NAMALWA (cell line): ENCODE measurements at places on chromosomes 6 and 20.

DNA sequence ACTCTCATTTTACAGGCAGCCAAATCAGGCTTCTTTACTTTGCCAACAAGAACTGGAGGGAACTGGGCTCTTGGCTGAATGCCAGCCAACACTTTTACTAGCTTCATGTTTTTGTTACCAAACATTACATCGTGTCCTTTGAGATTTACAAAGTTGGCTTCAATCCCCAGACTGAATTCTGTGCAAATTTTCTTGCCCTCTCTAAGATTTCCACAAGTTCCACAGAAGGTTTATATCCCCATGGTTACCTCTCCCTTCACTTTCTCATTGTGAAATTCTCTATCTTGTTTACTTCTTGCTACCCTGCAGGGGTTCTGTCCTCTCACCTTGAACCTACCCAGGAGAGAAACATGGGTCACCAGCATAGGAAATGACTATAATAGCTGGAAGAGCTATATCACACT is 37.6 kb upstream of the PLCB1 start:
- no peak for DNase-seq

DNA sequence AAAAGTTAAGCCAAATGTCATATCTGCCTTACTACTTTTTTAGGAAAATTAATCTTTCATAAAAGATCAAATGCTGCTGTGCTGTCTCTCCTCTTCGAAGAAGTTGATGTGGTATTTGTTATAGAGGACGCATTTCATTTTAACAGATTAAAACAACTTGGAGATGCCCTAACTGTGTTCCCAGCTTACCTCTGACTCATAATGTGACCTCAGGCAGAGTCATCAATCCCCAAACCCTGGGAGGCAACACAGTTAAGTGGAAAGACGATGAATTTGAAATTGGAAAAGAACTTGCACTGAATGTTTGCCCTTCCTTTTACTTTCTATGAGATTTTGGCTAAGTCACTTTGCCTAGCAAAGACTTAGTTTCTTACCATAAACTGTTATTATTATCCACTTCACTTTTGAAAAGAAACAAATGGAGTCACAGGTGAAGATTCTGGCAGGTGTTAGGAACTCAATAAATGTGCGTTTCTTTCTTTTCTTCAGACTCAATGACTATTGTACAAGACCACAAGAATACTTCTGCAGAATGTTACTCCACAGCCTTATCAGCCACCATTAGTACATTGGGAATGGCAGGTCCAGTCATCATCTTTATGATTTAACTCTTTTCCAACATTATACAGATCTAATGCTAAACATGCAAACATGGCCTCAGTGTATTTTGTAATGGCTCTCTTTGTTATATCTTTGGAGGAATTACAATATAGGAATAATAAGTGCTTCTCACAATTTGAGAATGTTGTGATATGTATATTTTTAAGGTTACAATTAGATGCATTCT is 102.6 kb downstream of the COL21A1 start:
- no peak for DNase-seq

DNA sequence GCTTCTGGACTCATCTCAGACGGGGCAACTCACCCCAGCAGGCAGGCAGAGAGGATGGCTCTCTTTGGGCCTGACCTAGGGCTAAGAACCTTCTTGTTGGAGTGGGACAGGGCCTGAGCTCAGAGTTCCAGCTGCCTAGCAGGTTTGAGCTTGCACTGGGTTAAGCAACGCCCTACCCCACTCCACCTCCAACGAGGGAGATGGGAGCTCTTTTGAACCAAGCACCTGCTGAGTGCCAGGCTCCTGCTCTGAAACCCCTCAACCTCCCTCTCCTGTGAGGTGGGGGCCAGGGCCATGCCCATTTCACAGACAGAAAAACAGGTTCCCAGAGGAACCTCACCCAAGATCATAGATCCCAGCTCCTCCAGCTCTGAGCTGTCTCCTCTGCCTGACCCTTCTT is 54.3 kb downstream of the SNAI1 start:
- DNase-seq, result no peak

DNA sequence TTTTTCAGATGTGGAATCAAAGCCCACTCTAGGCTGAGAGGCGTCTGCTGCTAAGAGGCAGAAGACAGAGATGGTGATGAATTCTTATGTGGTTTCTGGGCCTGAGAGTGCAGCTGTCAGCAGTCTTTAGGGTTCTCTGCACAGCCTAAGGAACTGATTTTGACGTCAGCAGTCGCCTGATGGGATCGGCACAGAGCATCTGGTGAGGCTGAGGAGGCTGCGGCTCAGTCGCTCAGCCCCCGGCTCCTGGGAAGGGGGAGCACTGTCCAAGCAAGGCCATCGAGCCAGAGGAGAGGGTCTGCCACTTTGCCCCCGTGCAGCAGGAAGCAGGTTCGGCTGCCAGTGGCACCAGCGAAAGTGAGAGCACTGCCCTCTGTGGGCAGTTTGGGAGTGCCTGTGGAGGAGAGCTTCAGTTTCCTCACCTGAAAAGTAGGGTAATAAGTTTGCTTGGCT is 92.5 kb downstream of the TCP11 start:
- no peak for DNase-seq

- no peak for DNase-seq
Measured at GRCh38 chr6:32895006-32895345, 41.0 kb downstream of the PSMB9 start.

DNA sequence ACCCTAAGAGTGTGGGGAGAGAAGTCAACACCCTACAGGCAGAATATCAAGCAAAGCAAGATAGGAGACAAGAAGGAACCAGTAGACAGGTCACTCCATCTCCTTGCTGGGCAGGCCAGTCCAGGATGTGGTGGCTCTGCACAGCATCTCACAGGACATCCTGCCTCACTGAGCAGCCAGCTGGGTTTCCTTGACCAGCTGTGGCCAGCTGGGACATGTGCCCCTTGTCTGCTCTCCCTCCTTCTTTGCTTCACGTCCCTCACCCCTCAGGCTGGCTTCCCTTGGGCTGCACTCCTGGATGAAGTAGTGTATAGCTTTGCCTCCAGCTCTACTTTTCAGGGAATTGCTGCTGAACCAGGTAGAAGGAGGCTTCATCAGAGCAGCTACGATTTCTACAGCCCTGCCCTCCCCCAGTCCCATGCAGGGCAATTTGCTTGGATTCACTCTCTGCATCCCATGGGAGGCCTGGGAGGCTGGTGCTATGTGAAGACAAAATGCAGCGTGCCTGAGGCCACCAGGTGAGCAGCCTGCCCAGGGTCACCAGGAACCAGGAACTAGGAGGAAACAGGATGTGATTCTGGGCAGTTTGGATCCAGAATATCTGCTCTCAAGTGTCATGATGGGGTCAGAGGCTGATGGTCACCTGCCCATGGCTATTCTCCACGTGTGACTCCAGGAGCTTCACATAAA is 110.0 kb upstream of the PMEPA1 start:
- no peak for DNase-seq

DNA sequence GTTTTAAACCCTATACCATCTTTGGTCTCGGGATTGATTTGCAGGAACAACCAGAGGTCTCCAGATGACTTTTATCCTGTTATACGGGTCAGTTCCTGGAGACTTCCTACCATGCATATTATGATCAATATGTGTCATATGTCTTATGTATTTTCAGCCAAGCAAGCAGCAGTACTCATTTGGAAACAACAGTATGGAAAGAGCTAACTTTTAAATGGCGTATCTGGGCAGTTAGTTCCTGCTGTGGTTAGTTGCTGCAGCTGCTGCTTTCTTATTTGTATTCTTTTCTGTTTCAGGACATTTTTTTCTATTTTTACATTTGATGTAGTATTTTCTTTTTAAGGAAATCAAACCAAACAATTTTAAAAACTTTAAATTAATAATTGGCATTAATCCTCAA is 207.5 kb downstream of the MANEA start:
- no peak for DNase-seq

DNA sequence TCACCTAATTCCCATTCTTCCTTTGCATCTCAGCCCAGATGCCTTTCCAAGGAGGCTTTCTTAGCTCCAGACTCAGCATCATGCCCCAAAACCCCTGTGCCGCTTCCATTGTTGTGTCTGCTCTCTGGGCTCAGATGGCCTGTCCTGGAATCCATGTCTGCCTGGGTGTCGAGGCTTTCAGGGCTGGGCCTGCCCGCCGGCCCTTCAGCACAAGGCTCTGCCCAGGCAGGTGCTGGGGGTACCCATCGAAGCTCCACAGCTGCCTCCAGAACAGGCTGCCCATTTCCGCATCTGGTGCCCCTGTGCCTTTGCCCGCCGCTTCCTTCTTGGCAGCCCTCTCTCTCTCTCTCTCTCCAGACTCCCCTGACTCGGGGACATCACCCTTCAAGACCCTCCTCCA is 1.2 kb downstream of the CPXM1 start:
- peak; percentile 8 for DNase-seq

DNA sequence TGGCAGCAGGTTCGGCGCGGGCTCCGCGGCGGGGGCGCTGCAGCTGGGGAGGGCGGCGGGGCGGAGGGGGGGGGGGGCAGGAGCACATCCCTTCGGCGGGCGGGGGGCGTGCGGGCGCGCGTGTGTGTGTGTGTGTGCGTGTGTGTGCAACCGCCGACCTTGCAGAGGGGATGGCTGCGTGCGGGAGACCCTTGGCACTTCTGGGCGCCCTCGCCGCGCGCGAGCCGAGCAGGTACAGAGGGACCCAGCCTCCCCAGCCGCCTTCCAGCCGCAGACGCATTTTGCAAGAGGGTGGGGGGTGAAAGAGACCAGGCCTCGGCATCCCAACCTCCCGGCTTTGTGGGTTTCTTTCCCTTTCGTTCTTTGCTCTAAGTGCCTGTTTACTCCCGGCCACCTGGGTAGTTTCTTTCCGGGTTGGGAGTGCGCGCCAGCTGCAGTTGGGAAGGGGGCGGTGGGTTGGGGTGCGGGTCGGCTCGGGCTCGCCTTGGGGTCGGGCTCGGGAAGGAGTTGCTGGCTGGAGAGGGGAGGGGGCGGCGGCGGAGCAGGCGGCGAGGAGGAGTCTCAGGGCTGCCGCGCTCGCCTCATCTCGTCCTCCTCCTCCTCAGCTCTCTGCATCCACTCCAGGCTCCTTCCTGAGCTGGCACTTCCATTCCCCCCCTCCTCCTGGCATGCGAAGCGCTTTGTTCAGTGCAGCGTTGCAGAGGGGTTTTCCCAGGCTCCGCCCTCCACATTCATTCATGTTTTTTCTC is 620 bp downstream of the HIVEP1 start:
- peak; percentile 82 for DNase-seq

DNA sequence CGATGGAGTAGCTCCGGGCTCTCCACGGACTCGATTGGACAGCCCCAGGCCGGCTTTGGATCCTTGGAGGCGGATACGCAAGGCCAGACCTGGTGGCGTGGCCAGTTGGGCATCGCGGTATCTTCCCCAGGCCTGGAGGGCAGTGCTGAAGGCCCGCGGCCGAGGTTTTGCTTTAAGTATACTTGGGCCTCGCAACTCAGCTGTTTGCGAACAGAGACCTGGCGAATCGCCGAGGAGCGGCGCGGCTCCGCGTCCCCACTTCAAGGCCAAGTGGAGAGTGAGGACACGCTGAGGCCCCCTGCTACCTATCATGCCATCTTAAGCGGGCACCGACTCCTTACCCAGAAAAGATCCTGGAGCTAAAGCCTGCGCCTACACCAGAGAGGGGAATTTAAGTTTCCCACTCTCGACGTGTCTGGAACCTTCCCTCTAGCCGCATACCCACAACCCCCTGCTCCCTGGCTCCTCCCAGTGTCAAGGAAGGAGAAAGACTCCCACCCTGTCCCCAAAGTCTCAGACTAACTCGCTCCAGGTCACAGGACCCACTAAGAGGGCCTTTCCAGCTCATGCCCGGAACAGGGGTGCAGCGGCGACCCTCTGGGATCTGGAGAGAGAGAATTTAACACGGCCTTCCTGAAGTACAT is 4.1 kb downstream of the LINC00237 start:
- DNase-seq, result no peak

DNA sequence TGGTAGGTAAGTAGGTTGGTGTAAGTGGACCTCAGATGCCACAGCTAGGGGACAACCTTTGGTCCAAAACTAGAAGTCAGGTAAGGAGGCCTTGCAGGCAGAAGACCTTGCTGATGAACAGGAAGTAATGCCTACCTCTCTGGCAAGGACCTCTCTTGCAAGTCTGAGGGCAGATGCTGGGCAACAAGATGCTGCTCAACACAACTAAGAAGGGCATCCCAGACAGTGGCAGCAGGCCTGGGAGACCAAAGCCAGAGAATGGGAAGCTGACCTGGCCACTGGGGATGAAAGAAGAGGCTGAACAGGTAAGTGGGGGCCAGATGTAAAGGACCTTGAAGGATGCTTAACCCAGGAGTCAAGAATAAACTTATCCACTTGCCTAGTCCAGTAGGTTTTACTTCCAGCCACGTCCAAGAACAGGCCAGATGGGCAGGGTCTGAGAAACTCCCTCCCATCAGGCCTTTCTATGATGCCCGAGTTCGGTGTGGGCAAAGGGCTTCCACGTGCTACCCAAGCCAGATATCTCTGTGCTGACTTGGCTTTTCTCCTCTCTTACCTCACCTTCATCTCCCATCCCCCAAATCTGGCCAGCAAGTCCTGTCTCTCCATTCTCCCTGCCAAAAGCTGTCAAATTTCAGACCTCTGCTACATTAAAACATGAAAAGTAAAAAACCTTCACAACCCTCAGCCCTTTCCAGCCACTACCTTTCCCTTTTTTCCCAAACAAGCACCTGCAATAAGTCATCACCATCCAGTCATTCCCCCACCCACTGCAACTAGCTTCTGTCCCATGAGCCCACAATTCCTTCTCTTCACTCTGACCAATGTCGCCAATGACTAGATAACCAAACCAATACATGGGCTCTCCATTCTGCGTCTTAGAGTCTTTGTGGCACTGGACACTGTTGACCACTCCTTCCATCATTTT is 11.5 kb upstream of the PLCG1 start:
- no peak for DNase-seq

- no peak for DNase-seq
Measured at GRCh38 chr6:56372406-56372995, 125.1 kb upstream of the COL21A1 start.
